ENCODE measurements at places on chromosomes 4 and X.

DNA sequence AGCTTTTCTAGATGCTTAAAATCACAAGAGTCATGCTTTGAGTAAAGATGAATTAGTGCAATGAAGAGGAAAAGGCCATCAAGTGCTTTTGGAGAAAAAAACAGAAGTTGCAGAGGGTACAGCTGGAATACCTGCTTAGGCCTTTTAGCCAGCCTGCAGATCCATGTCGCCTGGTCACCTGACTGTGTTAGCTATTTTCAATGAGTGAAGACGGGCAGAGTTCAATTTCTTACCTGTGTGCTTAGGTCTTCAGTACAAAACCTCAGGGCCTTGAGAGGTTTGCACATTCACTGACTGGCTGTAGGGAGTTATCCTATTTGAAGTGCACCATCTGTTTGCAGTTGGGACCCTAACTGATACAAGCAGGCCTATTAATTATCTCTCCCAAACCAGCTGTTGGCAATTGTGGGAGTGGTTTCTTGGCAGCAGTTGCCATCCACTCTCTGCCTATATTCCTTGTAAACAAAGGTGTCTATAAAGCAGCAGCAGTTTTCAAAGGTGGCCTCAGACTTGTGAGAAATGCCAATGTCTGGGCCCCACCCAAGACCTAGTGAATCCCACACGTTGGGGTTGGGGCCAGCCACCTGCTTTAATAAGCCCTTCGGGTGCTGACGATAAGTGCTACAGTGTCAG lies 16.3 kb upstream of the FAT1 start:
- DNase-seq = no peak

- DNase-seq = no peak
Measured at GRCh38 chrX:44071847-44072551, 98.8 kb upstream of the NDP start.

GRCh38 chr4:41678086-41678816 lies 70.3 kb downstream of the PHOX2B start:
- DNase-seq = no peak

DNA sequence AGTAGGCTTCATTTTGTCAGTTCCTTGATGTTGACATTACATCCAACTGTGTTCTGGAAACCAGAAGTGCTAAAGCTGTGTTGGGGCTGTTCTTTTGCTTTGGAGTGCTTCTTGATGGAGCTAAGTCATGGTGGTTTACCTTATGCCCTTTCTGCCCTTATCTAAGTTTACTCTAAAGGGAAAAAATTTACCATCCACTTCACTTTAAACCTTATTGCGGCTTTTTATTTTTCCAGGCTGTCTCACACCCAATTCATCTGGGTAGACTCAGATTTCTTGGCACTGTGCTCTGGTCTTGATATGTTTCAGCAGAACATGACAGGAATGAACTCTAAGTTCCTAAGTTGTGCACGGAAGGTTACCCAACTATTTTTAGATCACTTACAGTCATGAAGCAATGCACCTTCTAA lies 104.7 kb upstream of the TTC29 start:
- DNase-seq = no peak

GRCh38 chrX:24463077-24463476 lies 2.0 kb upstream of the PDK3 start:
- DNase-seq = no peak

DNA sequence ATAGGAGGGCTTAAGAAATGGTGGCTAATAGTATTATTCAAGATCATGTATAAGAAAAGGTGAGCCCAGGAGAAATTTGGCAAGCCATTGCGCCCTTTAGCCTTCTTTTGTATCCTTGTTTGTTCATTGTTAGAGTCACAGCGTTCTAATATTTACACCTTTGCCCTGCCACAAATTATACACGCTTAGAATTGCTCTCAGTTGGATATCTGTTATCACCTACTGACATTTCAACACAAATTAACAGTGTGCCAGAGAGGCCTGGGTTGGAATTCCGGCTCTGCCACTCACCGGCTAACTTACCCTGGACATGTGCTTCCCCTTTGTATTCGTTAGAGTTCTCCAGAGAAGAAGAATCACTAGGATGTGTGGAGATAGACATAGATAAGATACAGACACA lies 148.7 kb upstream of the KIT start:
- DNase-seq = no peak

- no peak for DNase-seq
Measured at GRCh38 chrX:120549483-120550452, 11.0 kb downstream of the CUL4B start.

DNA sequence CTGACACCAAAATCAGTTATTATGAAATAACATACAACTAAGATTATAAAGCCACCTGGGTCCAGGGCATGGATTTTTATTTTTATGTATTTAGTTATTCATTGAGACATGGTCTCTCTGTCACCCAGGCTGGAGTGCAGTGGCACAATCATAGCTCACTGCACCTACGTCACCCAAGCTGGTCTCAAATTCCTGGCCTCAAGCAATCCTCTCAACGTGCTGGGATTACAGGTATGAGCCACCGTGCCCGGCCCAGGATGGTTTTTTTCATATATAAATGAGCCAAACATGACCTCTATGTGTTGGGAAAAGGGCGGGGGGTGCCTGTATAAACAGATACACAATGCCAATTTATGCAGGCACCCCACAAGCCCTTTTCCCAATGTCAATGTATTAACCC lies 24.6 kb downstream of the ZNF630 start:
- no peak for DNase-seq

GRCh38 chrX:68677998-68678397 lies 30.5 kb downstream of the STARD8 start:
- DNase-seq = no peak

GRCh38 chr4:146398404-146398803 lies 123.3 kb downstream of the SLC10A7 start:
- no peak for DNase-seq

DNA sequence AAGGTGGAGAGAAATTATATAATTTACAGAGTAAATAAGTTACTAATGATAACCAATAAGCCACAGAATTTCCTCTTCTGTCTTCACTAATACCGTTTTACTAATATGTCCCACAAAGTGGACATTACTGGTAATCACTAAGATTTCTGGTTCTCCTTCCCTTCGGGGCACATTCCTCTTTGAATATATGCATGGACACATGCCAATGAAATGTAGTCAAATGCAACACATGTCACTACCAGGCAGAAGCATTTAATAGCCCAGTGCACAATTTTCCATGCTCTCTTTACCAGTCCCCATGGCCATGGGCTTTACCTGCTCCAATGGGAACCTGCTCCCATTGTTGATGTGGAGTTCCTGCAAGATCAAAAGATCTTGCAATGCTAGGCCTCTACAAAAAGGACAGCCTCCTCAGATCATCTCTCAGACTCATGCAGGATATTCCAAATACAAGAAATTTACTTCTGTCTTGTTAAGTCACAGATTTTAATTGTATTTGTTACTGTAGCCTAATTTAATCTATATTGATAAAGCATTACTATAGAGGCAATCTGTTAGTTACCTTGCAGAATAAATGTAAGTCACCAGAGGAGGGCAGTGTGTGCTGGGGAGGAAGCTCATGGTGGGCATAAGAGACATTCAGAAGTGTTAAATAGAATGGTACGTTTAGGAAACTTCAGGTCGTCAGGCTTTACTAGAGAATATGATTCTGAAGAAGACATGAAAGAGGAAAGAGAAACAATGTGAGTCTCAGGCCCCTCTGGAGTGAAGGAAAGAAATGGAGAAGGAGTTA lies 37.1 kb upstream of the INPP4B start:
- DNase-seq = no peak

GRCh38 chrX:72393836-72394517 lies 88.3 kb upstream of the CITED1 start:
- no peak for DNase-seq

DNA sequence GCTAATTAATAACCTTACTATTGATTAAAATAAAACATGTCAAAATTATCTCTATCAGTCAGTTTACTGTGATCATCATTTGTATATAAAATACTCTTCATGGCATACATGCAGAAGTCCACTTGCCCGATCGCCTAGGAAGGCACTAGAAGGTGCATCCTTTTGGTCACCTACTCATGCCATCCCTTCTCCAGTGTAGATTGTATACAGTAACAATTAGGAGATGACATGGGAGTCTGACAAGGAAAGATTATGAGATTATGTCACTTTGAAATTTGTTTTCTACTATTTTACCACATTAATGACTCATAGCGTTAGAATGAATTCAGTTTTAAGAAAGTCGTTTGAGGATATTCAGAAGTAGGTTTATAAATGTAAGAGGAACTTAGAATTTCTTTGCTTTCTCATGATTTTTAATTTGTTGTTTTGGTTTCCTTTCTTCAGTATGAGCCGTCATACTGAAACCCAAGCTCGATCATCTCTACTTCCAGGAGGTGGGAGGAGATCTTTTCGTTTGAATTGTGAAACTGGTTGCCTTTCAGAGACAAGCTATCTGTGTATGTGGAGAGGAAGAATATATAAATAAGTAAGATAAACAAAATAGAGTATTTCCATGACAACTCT lies 51.1 kb upstream of the UNC5C start:
- DNase-seq = no peak

DNA sequence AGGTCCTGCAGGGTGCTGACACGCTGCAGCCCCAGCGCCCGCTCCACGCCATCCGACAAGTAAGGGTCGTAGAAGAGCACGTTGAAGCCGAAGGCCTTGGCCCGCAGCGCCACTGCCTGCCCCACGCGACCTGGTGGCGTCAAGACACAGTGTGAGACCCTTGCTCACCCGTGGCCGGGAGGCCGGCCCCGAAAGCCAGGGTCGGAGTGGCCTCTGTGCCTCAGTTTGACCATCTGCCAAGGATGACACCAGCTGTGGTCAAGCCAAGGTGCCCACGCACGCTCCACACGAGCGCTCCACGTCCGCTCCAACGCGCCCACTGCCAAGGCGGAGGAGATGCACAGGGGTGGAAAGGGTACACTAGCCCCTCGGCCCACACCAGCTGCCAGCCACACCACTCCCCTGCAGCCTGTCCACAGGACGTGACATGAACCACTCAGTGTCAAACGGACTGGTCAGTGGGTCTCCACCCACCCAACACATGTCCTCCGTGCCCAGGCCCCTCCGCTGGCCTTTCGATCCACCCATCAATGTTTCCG lies 32.8 kb downstream of the CTBP1 start:
- DNase-seq = no peak

GRCh38 chrX:137915466-137915865 lies 349.5 kb downstream of the ZIC3 start:
- no peak for DNase-seq

GRCh38 chrX:126847143-126847542 lies 27.6 kb downstream of the PRR32 start:
- no peak for DNase-seq

GRCh38 chr4:88674565-88674964 lies 23.1 kb downstream of the NAP1L5 start:
- no peak for DNase-seq

GRCh38 chr4:158018221-158018830 lies 154.5 kb downstream of the GASK1B start:
- no peak for DNase-seq

- DNase-seq = no peak
Measured at GRCh38 chr4:6608758-6609414, 31.6 kb upstream of the MRFAP1 start.

GRCh38 chr4:152398060-152398459 lies 137.8 kb downstream of the FBXW7 start:
- DNase-seq = no peak

DNA sequence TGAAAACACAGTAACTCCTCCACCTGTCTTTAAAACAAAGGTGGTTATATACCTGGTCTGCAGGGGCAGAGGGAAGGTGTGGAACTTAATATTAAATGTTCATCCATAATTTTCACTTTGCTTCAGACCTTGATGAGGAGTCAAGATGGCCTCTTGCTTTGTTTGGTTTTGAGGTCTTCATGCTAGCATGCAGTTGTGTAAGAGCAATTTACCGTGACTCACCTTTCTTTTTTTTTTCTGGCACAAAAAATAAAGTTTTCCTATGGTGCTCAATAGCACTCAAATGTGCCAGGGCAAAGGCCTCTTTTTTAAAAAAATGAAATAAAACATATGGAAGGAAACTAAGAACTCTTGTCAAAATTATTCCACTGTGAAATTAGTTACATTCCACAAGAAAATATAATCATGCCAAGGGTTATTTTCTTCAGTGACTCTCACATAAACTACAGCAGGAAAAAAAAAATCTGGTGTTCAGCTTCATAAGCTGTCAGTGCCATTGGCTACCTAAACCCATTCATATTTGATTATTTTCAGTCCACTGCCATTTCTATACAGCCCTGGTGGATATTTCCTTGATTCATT lies 128.2 kb downstream of the SLC7A11 start:
- DNase-seq = no peak

GRCh38 chr4:57270346-57270745 lies 160.2 kb upstream of the IGFBP7 start:
- DNase-seq = no peak

All from activated CD8-positive, alpha-beta memory T cell treated with anti-CD3 and anti-CD28 coated beads, Interleukin-2, amount 50 U/mL, for 4 hours (primary cell).